ENCODE measurements at places on chromosomes 7 and 10. TPM values are rescaled to one million over a fixed set of nuclear protein-coding genes. Genes with fewer than 3 reads are reported as not detected.

The ASB10 gene
- not detected for total RNA-seq

The COL26A1 gene
- not detected for total RNA-seq

The LIPF gene
- not detected for total RNA-seq

The LIPJ gene
- 0.73 TPM for total RNA-seq

The RINT1 gene
- total RNA-seq = 12.5 TPM

The GTPBP10 gene
- 12.5 TPM for total RNA-seq

The SEMA3D gene
- total RNA-seq = 0.98 TPM

The TDRD1 gene
- 3.3 TPM for total RNA-seq

The NPFFR1 gene
- total RNA-seq = not detected

The MAGI2 gene
- 10.8 TPM for total RNA-seq

The HOXA7 gene
- total RNA-seq = 2.7 TPM

The CASP7 gene
- total RNA-seq = 25.2 TPM

The SLC13A1 gene
- not detected for total RNA-seq

The ADARB2 gene
- not detected for total RNA-seq

The HOGA1 gene
- 2.5 TPM for total RNA-seq

The ACHE gene
- total RNA-seq = not detected

The CALHM1 gene
- total RNA-seq = not detected

The OR6V1 gene
- not detected for total RNA-seq

The ERVW-1 gene
- not detected for total RNA-seq

The HMX2 gene
- not detected for total RNA-seq

The CYP3A7 gene
- not detected for total RNA-seq

The AKR1B15 gene
- total RNA-seq = not detected

The DOCK4 gene
- 8.1 TPM for total RNA-seq

The FAM24A gene
- not detected for total RNA-seq

The PLAC9 gene
- 24.8 TPM for total RNA-seq

The LCOR gene
- total RNA-seq = 26.2 TPM

The ZSCAN25 gene
- total RNA-seq = 8.8 TPM

The CUBN gene
- total RNA-seq = 2.9 TPM

The DNAJB6 gene
- 58.6 TPM for total RNA-seq

The MYH16 gene
- total RNA-seq = not detected
